ENCODE measurements at places on chromosomes 3 and 15.

DNA sequence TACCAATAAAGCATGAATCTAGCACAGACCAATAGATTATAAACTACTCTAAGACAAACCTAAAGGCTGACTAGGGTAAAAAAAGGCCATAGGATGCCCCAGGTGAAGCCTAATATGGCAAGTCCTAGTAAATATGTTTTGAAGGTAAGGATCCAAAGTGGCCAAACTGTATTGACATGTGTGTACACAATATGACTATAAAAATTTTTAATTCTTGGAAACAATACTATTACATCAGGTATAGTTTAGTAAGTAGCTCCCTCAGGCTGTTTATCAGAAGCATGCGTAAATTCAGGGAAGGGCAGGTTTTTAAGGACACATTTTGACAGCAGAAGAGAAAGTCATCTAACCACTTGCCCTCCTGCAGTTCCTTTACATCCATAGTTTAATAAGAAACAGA, 18.8 kb downstream of the GNB4 start:
- no peak for DNase-seq

- peak; percentile 61 for DNase-seq
Observed at GRCh38 chr3:48564022-48564421, 441 bp upstream of the UCN2 start.

DNA sequence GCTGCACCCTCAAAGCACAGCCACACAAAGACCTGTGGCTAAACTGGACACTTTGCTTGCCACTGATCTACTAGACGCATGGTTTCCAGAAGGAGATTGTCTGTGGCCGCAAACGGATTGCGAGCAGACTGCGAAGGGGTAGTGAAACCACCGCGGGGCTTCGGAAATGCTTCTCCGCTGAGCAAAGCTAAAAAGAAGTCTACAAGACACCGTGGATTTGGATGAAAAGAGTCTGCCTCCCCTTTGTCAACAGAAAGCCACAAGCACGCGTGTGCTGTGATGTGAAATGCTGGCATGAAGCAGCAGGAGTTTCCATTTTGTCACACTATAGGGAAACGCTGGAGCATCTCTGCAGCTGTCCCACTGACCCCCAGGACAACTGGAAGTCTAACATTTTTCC, 63.0 kb downstream of the TMEM44 start:
- DNase-seq, result no peak

DNA sequence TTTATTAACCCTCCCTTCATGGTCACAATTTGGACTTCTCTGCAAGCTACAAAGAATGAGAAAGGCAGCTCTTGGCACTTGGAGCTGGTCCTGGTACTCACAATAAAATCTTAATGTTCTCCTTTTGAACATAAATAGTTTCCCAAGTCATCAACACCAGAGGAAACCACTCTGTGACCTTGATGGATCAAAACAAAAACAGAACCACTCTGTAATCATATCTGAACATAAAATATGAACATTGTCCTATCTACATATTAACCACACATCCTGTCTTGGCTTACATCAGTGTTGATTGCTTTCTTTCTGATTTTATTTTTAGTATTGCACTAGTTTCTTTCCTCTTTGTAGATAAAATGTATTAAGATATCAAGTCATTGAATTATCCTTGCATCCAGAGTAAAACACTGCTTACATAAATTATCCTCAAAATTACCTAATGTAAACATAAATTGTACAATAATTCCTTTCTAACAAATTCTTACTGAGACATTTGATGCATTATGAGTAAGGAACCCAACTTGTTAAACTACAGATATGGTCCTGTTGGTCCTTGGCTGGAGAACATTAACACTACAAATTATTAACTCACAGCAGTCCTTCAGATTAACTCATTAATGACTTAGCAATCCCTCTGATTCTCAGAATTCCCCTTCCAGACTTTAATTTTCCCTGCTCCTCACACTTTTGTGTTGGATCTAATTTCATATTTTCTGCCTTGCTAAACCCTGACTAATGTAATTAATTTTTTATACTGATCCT, 860.5 kb downstream of the DIPK2A start:
- no peak for DNase-seq

DNA sequence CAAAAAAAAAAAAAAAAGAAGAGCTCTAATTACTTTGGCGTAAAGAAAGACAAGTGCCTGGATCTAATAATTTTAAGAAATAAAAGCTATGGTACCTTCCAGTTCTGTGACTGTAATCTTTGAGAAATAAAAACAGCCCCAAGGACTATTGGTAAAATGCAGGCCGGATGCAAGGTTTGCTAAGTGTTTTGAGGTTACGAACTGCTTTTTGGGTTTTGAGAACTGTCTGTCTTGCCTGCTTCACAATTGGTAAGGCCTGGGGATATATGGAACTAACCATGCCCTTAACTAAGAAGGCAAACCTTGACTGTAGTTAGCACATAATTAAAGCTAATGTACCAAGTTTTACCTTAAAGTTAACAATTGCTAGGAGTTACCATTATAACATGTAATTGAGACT, 388.4 kb upstream of the CBLB start:
- DNase-seq, result no peak

DNA sequence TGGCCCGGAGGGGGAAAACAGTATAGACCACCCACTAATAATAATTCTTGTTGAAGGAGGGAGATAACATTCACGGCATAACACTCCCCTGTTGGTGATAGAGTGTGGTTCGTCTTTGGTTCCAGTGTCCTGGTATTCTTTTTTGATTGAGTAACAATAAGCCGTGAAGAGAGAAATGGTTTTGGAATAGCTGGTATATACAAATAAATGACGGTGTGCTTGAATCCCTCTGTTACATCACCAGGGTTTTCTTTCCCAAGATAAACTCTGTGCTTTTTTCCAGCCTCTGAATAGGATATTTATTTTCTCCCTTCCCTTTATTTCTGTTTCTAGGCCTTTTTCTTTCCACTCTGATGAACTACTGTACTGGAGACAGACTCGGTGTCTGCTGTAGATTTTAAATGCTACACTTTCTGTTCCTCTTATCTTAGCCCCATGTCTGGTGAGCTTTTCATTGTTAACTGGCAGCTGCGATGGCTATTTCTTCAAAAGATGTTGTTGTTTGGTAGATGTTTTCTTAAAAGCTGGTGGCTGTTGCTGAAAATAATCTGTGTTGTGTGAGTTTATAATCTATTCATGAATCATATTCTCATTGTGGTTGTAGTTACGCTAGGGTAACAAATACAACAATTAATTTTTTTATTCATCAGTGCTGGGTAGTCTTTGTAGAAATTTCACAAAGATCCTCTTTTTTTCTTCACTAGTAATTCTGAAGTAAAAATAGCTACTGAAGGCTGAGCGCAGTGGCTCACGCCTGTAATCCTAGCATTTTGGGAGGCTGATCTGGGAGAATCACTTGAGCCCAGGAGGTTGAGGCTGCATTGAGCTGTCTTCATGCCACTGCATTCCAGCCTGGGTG, 15.5 kb upstream of the SCAANT1 start:
- no peak for DNase-seq

GRCh38 chr3:88640581-88640980, 466.8 kb upstream of the EPHA3 start:
- DNase-seq, result no peak

- DNase-seq, result no peak
Observed at GRCh38 chr15:50249704-50250103, 15.8 kb downstream of the HDC start.

- no peak for DNase-seq
Observed at GRCh38 chr3:192307631-192308030, 419.7 kb downstream of the FGF12 start.

DNA sequence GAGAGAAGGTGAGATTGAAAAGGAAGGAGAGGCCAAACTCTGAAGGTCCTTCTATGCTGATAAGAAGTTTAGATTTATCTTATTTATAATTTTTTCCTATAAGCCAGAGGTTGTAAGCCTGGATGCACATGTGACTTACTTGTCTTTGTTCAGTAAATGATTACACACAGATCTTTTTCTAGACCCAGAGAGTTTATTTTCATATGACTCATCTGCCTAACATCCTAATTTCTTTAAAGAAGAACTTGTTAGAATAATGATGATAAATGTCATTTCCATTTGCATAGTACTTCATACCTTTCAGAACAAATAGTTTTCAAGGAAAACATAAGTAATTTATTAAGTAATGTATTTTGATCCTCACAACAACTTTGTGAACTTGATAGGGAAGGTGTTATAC, 434.8 kb upstream of the DPH6 start:
- DNase-seq, result no peak

GRCh38 chr3:67196677-67197076, 198.6 kb downstream of the KBTBD8 start:
- no peak for DNase-seq

DNA sequence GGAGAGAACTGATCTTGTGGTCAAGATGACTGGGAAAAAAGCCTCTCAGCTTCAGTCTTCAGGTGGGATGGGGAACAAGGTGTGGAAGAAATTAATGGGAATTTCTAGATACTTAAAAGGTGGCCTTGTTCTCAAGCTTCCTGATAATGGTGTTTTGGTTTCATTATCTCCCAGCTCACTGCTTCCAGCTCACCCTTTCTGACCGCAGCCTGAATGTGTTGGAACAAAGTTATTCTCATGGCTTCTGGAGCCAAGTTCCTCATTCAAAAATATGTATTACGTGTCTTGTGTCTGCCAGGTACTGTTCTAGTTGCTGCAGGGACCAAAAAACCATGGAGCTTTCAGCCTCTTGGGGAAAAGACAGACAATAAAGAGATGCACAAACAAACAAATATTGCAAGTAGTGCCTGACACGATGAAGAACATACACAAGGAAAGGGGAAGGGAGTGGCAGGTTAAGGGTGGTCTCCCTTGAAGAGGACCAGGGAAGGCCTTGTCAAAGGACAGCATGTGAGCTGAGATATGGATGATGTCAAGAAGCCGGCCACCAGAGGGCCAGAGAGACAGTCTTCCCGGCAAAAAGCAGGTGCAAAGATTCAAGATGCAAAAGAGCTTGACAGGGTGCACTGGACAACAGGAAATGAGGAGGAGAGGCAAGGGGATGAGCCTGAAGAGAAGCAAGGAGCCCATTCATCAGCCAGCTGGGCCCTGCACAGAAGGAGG, 35.5 kb downstream of the ARRDC4 start:
- DNase-seq, result no peak

DNA sequence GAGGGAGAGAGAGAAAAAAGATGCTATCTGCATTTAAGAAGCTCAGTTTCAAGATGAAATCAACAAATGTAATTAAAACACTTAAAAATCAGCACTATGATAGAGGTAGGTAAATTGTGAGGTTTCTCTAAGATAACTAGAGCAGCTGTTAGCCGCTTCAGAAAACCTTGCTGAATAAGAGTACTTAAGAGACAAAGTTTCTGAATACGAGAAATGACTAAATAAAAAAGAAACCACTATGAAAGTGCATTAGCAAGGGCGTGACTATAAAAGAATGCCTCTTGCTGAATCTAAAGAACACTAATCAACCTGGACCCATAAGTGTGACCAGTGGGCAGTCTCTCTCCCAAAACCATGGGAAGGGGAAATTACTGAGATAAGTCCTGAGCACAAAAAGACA, 41.8 kb downstream of the IQCB1 start:
- DNase-seq, result no peak

GRCh38 chr3:176286476-176287085, 910.7 kb downstream of the TBL1XR1 start:
- no peak for DNase-seq

GRCh38 chr3:4738737-4739274, 240.4 kb upstream of the BHLHE40 start:
- DNase-seq, result no peak

- no peak for DNase-seq
Observed at GRCh38 chr15:52008698-52009434, 10.2 kb upstream of the MAPK6 start.

GRCh38 chr15:91099616-91099994, 452 bp upstream of the SV2B start:
- peak; percentile 83 for DNase-seq
